Nucleus accumbens (tissue), 56 donors: ENCODE measurements at places on chromosomes 13 and 19.

DNA sequence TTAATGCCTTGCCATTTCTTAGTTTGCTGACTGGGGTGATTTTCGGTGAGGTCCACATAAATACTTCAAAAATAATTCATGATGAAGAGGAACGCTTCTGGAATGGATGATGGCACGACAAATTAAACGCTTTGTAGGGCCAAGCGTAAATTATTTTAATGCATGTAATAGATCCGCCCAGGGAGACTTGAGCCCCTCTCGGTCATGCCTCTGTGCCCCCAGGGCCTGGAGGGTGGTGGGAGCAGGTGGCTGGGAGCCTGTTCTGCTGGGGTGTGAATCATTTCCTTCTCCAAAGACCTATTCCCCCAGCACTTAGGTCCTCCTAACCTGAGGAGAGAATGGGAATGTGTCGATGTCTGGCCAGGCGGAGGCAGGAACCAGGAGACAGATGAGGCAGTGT lies 350.6 kb downstream of the ZNF536 start:
- DNase-seq: no peak

- DNase-seq: no peak
These were observed at the start of gene GJA3 for GRCh38 chr13:20160306-20161274. Gene GJA3, minus strand, starts transcription at chr13:20161052. Its CDS starts 17,764 bp downstream, at chr13:20143288.

- no peak for DNase-seq
These were observed 15.4 kb downstream of the PIP5K1C start for GRCh38 chr19:3684817-3685410.

GRCh38 chr13:36880961-36881360 lies 39.1 kb downstream of the SMAD9 start:
- no peak for DNase-seq

GRCh38 chr13:70619936-70620335 lies 511.7 kb upstream of the KLHL1 start:
- no peak for DNase-seq

DNA sequence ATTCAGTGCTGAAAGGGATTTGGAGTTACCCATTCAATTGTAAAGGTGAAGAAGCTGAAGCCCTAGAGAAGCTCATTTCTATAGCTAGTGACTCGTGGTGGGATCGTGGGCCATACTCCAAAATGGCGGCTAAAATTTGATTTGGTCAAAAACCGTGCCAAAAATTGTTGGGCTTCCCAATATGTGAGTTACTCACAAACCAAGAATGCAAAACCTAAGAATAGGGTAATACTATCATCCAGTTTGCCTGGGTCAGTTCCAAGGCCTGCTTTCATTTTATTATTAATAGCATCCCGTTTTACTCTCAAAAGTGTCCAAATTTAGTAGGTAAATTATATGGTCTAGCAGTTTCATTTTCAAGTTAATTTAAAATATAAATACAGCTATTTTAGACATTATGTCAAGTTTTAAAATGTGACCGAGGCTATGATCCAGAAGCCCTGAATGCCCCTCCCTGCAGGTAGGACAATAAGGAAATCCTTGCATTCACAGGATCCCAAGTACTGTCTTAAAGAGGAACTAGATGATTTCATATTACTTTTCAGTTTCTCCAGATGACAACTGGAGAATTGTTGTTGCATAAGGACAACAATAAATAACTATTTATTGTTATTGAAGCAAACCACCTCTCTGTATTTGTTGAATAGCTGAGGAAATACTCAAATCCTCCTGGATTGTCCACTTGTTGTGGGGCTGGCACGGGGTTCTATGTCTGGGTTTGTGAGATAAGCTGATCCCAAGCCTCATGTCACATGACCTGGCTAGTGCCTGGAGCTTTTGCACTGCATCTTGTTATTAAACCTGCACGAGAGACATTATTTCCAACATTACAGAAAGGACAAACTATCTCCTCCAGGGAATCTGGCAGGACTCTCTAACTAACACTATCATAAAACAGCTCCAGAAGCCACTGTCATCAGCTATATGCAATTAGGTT lies 11.6 kb upstream of the RAP2A start:
- no peak for DNase-seq

GRCh38 chr19:51258165-51259160 lies 7.6 kb downstream of the SIGLECL1 start:
- DNase-seq: no peak

- no peak for DNase-seq
These were observed 49.3 kb downstream of the DLEU7 start for GRCh38 chr13:50794226-50794625.

DNA sequence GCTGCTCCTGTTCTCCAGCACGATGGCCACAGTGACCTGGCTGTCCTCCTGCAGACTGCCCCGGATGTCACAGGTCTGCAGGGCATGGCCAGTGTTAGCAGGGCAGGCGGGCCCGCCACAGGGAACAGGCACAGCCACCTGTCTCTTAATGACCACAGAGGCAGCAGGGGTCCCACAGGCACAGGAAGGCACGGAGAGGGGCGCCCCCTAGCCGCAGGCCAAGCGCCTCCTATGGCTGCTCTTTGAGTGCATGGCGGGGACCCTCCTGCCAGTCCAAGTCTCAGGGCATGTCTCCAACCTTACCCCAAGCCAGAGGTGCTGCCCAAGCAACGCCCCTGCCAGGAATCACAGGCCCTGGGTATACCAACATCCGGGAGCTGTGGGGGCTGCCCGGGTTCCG lies 14.1 kb downstream of the IZUMO4 start:
- DNase-seq: no peak

DNA sequence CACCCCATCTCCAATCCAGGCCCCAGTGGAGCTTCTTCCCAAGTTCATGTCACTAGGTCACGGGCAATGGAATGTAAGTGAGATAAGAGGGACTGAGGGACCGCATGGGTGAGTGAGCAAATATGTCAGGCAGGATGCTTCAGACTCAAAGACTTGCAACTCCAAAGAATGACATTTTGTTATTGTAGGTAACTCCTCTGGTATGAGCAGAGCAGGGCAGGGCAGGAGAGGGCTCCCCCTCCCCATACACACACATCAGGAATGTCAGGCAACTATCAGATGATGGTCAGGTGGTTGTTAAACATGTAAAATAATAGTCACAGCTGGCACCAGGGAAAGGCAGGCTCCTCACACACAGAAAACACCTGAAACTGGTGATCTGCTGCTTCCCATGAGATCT lies 10.6 kb downstream of the ERVV-2 start:
- no peak for DNase-seq

DNA sequence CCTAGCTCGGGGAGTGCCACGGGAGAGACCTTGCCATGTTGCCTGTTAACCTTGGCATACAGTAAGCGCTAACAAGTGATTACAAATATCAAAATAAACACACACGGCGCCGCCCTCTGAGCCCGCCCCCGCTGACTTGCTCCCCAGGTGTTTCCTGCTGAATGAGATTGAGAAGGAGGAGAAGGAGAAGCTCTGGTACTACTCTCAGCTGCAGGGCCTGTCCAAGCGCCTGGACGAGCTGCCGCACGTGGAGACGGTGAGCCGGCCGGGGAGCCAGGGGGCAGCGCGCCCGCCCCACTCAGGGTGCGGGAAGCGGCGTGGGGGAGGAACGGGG lies 5.0 kb downstream of the APC2 start:
- DNase-seq: no peak

DNA sequence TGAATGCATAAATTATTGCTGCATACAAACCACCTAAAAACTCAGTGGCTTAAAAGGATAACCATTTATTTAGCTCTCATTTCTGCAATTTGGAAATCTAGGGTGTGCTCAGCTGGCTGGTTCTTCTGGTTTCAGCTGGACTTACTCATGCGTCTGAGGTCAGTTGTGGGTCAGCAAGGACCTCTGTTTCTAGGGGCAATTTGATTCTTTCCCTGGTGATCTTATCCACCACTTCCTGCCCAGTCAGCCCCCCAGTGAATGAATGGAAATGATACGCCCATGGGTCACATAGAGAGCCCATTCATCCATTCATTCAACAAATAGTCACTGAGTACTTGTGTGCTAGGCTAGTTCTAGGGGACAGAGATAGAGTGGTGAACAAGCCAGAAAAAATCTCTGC lies 9.9 kb downstream of the FXYD5 start:
- no peak for DNase-seq

- peak; percentile 40 for DNase-seq
These were observed 30.2 kb downstream of the CYP2F1 start for GRCh38 chr19:41144403-41144802.

DNA sequence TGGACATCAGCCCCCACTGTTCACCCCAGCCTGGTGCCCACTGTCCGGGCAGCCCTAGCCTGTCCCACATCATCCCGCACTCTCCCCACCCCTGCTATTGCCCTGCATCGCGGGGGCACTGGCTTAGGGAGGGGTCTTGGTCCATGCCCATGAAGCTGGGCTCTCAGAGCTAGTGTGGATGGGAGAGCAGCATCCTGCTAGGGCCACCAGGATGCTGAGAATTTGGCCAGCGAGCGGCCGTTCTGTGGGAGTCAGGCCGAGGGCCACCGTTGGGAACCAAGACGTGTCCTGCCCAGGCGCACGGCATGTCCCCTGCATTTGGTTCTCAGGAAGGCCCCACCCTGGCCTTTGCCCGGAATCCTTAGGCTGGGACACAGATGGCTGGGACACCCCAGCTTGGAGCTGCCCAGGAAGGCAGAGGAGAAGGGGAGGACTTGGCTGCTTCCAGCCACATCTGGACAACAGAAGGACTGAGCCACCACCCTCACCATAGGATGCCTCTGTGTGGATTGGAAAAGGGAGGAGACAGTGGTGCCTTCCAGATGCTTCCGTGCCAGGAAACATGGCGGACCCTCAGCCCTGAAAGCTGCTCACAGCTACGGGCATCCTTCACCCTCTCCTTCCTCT lies 14.6 kb downstream of the ADGRE5 start:
- no peak for DNase-seq

GRCh38 chr19:2278459-2279158 lies 3.4 kb downstream of the PEAK3 start:
- DNase-seq: no peak

DNA sequence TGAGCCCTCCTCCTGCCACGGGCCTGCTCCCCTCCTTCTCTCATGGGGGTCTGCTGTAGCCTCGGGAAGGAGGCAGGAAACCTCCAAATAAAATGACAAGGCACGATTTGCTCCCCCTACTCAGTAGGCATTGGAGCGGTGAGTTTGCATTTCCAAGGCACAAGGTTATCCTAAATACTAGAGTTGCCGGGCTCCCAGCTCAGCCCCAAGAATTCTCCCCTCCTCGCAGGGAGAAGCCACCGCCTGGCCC lies 1.5 kb downstream of the CEBPA start:
- no peak for DNase-seq

- DNase-seq: no peak
These were observed 2127.1 kb upstream of the PCDH20 start for GRCh38 chr13:63542770-63543169.

- no peak for DNase-seq
These were observed 628 bp upstream of the ZNF813 start for GRCh38 chr19:53466726-53467484.

DNA sequence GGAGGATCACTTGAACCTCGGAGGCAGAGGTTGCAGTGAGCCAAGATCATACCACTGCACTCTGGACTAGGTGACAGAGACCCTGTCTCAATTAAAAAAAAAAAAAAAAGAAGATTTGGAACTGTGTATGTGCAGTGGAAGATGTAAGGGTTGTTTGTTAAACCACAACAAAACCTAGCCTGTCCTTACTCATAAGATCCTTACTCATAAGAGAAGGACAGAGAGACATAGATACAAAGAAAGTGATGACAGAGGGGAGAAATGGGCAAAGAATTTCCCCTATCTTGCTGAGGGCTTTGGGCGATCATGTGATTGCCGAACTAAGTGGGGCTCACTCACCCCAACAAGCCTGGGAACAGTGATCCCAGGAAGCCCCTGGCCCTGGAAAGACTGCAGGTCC lies 7.9 kb downstream of the ITPKC start:
- DNase-seq: no peak

- DNase-seq: no peak
These were observed 1080.6 kb downstream of the PCDH17 start for GRCh38 chr13:58712191-58712590.
